ENCODE measurements at places on chromosomes 5 and 9. TPM values are rescaled to one million over a fixed set of nuclear protein-coding genes. Genes with fewer than 3 reads are reported as not detected.

CDKN2B gene
- total RNA-seq: 44.9 TPM

IFNB1 gene
- 0.17 TPM for total RNA-seq

SPATA31A6 gene
- not detected for total RNA-seq

RGS7BP gene
- total RNA-seq: 0.51 TPM

CDKN2B-AS1 gene
- total RNA-seq: 7.6 TPM

GPR151 gene
- not detected for total RNA-seq

CYSRT1 gene
- total RNA-seq: 0.51 TPM

CLIC3 gene
- 3.5 TPM for total RNA-seq

PCDH1 gene
- 2.3 TPM for total RNA-seq

ADAMTS2 gene
- 27.0 TPM for total RNA-seq

SLC23A1 gene
- total RNA-seq: not detected

FGF18 gene
- 8.0 TPM for total RNA-seq

SHISAL2B gene
- total RNA-seq: not detected

TMEM167A gene
- total RNA-seq: 55.5 TPM

HNRNPAB gene
- 30.8 TPM for total RNA-seq

LNPEP gene
- 26.2 TPM for total RNA-seq
